Amniotic epithelial cell (primary cell): ENCODE measurements at places on chromosomes 2 and 18.

DNA sequence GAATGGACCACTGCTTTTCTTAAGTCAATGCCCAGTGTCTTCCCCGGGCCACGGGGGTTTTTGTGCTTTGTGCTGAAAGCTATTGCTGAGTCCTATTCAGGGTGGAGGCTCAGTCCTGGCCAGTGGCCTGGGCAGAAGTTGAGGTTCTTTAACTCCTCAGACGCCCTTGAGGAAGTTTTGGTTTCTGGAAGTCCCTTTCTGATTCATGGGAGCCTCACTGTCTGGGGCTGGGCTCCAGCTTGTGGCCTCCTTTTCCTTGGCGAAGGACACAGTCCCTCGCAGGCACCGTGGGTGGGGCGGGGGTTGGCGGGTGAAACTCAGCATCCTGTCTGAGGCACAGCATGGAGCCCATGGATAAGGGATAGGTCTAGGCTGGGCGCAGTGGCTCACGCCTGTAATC lies 465.2 kb upstream of the HS6ST1 start:
- DNase-seq: no peak

GRCh38 chr2:235191486-235191885 lies 239.7 kb downstream of the SH3BP4 start:
- no peak for DNase-seq

DNA sequence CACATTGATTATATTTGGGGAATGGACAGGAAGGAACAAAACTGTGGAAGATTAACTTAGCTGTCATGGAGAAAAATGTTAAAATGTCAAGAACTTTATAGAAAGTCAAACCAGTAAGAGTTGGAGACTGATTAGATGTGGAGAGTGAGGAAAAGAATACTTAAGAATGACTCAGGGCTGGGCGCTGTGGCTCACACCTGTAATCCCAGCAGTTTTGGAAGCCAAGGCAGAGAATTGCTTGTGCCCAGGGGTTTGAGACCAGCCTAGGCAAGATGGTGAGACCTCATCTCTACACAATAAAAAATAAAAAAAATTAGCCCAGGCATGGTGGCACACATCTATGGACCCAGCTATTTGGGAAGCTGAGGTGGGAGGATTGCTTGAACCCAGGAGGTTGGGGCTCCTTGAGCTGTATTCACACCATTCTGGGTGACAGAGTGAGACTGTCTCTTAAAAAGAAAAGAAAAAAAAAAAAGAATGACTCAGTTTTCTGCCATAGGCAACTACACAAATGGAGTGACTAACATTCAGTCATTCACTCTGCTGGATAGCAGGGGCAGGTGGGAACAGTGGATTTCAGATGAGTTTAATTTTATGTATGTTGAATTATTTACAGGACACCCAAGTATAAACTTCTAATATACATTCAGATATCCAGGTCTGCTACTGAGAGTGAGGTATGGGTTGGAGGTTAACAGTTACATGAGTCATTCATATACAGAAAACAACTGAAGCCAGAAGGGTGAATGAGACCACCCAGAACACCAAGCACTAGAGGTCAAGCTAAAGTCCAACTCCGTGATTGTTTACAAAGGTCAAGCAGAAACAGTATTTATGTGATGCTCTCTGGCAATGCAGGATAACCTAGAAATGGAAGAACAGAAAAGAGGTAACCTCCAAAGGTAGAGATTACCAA lies 33.9 kb downstream of the ORC2 start:
- DNase-seq: peak; percentile 11

DNA sequence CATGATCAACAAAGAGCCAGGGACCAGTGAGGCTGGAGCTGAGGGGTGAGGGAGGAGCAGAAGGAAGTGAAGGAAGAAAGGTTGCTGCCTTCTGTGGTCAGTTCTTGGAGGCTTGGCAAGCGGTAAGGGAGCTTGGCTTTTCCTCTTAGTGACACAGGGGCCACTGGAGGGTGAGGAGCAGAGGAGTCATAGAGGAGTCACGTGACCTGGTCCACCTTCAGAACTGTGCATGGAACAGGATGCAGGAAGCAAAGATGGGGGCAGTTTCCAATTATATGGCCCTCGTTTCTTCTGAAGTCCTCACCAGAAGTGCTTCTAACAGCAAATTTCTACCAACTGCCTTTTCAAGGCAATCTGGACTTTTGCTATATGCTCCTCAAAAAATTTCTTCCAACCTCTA lies 326.9 kb upstream of the SMIM21 start:
- DNase-seq: no peak

- peak; percentile 96 for DNase-seq
These were observed 190.3 kb downstream of the IRS1 start for GRCh38 chr2:226609366-226609765.

- DNase-seq: peak; percentile 24
These were observed 189.8 kb upstream of the NABP1 start for GRCh38 chr2:191488135-191488534.

- no peak for DNase-seq
These were observed 83.7 kb downstream of the ACSL3 start for GRCh38 chr2:222944552-222944951.

GRCh38 chr2:66153941-66154340 lies 281.0 kb upstream of the MEIS1 start:
- no peak for DNase-seq

DNA sequence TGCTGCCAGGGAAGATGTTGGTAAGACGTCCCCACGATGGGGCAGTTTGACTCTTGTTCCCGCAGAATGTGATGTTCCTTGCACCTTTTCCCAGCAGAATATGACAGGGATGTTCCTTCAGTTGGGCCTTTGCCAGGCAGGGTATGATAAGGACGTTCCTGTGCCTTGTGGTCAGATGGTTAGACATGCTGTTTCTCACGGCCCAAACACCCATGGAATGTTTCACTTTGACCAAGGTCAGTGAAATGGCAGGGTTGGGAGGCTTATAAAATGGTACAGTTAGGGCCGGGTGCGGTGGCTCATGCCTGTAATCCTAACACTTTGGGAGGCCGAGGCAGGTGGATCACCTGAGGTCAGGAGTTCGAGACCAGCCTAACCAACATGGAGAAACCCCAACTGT lies 40.3 kb upstream of the YPEL5 start:
- peak; percentile 87 for DNase-seq

GRCh38 chr2:203492965-203493364 lies 42.1 kb downstream of the RAPH1 start:
- DNase-seq: peak; percentile 24
